ENCODE measurements at places on chromosomes 6 and 20.

DNA sequence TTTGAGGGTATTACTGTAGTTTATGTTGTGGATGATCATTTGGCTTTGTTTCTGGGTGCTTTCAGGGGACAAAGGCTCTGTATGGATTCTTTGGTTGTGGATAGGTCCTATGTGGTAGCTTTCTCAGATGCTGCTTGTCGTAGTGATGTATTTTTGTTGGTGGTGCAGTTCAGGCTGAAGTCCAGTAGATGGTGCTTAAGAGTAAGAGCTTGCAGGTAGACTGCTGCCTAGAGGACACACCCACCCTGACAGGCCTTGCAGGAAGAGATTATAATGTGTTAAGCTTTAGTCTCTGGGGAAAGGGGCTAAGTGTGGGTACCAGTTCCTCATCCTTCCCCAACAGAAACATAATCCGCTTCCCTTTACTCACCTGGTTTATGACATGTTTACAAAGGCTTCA, 62.6 kb upstream of the ADGRB3 start:
- H3K4me3 ChIP-seq = no peak overlapping the region
- no peaks in the 10 kb centered on the region for H3K36me3 ChIP-seq
- peaks cover 6% of the 10 kb centered on the region for H3K4me1 ChIP-seq

DNA sequence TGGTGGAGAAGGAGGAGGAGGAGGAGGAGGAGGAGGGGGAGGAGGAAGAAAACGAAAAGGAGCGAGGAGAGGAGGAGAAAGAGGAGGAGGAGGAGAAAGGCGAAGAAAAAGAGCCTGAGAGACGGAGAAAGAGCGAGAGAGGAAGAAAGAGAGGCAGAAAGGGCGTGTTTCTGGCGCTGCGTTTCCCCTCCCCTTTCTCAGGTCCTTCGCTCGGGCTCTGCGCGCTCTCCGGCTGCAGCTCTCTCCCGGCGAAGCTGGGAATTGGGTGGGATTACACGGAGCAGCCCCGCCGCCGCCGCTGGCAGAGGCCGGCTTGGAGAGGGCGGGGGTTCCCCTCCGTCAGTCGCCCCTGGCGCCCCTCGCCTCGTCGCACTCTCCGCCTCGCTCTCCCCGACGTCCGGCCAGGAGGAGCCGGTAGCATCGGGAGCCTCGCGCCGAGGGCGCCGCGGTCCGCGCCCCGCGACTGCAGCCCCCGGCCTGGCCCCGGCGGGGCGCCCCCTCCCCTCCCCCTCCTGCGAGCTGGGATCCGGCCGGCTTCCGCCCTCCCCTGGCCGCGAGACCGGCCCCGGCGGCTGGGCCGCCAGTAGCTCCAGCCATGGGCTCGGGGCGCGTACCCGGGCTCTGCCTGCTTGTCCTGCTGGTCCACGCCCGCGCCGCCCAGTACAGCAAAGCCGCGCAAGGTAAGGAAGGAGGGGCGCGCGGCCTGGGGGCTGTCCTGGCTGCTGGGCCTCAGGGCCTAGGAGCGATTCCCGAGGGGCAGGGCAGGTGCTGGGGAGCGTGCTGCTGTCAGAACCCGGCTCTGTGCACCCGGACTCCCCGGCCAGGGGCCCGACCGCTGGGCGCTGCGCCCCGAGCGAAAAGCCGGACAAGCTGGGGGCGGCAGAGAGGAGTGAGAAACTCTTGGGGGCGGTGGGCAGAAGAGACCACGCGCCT, at the start of gene SCUBE3:
Gene SCUBE3, plus strand, starts transcription at position 133 of the 933 bp plus-strand sequence. Its CDS starts 463 bp downstream, at position 596.
- peaks cover 5% of the 10 kb centered on the region for H3K4me1 ChIP-seq
- no peak within 1 kb of the TSS for H3K27ac ChIP-seq
- no peak within 1 kb of the TSS for H3K4me3 ChIP-seq
- no peaks in the 10 kb centered on the region for H3K27me3 ChIP-seq
- H3K36me3 ChIP-seq = no peaks in the 10 kb centered on the region

DNA sequence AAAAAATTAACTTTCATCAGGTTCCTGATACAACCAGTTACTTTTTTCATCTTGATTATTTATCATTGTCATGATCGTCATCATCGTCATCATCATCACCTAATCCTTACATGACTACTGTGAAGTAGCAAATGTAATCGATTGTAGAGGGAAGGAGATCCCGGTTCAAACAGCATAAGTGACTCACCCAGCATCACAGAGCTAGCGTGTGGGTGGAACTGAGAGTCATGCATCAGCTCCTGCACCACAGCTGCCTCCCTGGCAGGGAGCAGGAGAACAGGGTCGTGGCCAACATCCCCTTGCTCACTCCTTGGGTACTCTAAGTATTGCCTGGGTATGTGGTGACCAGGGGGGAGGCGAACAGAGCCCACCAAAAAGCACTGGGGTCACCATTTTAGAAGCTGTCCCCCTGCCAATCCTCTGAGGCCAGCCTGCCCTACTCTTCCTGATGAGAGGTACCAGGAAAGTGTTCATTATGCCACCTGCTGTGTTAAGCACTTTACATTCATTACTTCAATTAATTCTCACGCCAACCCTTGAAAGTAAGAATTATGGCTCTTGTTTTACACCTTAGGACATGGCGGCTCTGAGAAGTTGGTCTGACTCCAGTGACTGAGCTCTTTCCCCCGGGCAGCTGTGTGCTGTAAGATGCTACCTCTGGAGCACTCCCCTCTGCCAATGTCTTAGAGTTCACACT, 425.2 kb downstream of the CD83 start:
- H3K27ac ChIP-seq = peak overlapping the region; percentile 83
- DNase-seq = no peak
- H3K4me1 ChIP-seq = peaks cover 72% of the 10 kb centered on the region
- no peaks in the 10 kb centered on the region for H3K27me3 ChIP-seq
- H3K36me3 ChIP-seq = no peaks in the 10 kb centered on the region

- no peaks in the 10 kb centered on the region for H3K4me1 ChIP-seq
- no peak overlapping the region for H3K27ac ChIP-seq
- no peak for DNase-seq
- H3K36me3 ChIP-seq = no peaks in the 10 kb centered on the region
- H3K27me3 ChIP-seq = no peaks in the 10 kb centered on the region
Observed at GRCh38 chr20:63846128-63846771, 15.0 kb upstream of the ABHD16B start.
